ENCODE measurements at places on chromosomes 16 and 17.

DNA sequence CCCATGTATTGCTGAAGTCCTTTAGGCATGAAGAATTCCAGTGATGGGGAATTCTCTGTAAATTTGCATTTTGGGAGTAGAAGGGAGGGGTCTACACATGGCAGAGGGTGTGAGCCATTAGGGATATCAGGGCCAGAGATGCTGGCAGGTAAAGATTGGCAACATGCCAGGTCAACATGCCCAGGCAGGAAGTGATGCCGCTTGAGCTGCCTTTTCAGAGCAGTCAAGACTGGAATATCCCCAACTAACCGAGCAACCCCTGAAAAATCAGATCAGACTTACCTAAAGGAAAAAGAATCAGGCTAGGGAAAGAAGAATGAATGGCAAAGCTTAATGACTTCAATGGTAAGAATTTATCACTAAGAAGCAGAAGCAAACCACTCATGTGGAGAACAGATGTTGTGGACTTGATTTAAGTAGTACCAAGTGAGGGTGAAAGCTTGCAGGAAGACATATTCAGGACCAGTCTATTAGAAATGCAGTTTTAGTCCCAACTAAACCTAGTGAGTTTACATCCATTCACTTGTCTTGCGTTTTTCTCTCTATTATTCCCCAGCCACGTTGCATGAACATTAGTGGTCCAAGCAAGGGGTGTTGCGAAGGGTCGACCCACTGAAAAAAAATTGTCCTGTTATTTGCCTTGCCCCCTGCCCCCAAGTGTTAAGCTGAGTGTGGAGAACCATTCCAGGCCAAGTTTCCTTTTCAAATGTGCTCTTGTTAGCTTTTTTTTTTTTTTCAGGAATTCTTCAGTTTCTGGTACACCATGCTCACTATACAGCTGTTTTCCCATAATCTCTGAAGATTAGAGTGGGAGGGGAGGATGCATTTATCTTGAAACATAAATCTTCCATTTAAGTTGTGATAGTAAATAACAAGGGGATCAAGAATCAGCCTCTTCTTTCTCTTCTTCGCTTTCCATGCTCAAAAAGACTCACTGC lies 105.2 kb downstream of the ABCA8 start:
- no peak for DNase-seq

- DNase-seq, result no peak
These were observed 22.1 kb downstream of the COQ7 start for GRCh38 chr16:19089410-19089955.

GRCh38 chr16:8512941-8513624 lies 77.2 kb downstream of the TMEM114 start:
- no peak for DNase-seq

DNA sequence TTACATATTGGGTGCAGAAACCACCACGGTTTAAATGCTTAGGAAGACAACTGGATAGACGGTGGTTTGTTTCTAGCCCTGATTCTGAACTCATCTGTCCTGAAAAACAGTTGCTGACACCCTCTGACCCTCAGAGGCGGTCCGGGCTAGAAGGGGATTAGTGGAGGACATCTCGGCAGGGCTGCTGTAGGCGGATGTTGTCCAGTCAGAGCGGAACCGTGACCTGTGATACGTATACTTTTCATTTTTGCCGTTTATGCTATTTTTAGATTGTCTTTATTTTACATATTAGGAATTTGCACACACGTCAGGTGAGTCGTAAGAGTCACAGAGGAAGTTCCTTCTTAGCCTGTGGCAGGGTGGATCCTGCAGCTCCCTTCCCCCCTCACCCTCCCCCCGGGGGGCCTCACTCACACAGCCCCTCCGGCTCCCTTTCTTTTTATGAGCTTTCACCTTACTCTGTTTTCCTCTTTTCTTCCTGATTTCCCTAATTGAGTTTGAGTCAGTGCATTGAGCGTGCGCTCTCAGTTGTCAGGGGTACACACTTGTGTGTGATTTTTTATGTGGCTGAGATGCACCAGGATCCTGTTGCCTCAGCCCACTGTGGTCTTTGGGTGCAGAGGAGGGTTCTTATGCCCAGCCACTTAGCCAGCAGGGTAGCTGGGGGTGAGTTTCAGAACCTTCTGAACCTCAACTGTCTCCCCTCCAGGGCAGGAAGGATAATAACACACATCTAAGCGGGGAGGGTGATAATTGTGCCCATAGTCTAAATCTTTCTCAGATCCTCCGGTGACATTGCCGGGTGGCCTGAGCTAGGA lies 211.1 kb upstream of the CHMP6 start:
- DNase-seq, result no peak

DNA sequence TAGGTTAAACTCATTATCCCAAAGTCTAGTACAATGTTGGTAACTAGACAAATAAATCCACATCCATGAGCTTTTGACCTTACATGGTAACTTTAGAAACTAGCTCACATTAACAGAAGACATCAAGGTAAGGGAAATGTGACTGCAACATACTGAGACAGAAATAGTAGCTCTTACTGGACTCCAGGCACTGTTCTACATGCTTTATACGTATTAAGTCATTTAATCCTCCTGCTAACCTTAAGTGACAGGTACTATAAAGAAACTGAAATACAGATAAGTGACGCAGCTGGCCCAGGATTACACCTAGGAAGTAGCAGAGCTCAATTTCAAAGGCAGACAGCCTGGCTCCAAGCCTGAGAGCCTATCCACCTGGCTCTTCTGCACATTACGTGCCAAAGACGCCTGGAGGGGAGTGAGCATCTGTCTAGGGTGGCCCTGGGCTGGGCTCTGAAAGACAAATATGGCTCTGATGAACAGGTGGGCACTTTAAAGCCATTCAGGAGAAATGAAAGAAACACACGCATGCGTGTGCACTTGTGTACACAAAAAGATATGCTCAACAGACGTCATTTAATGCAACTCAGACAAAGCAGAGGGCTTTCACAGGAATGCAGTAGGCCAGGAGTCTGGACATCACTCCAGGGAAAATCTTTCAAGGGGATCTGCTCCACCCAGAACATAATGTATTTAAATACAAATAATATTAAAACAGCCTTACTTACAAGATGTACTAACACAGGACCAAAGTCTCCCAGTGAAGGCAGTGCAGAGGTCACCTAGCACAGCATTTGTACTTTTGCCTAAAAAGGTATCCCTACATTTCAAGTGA lies 4.4 kb downstream of the ZC3H7A start:
- DNase-seq, result no peak

GRCh38 chr17:82973456-82974135 lies 105.8 kb upstream of the METRNL start:
- no peak for DNase-seq

GRCh38 chr16:57962756-57963155 lies 8.2 kb downstream of the CNGB1 start:
- DNase-seq, result no peak

GRCh38 chr16:24626256-24626655 lies 86.9 kb downstream of the RBBP6 start:
- no peak for DNase-seq

- no peak for DNase-seq
These were observed 98.9 kb downstream of the SDR42E1 start for GRCh38 chr16:81912395-81912794.

GRCh38 chr16:88034770-88035169 lies 83.5 kb downstream of the BANP start:
- no peak for DNase-seq

DNA sequence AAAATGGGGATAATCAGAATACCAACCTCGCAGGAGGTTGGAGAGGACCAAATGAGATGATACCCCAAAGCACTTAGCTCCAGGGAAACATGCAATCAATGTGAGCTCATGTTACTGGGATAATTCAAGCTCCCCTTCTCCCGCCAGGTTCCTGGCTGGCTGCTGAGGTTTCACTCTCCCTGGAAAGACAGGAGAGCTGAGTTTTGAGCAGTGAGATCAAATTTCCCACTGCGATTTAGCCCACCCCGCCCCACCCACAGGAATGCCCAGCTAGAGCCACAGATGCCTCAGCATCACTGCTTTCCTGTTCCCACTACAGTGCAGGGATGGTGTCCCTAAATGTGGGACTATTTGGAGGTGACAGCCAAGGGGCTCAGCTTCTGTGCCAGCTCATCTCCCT lies 56.7 kb downstream of the ZNF423 start:
- no peak for DNase-seq

DNA sequence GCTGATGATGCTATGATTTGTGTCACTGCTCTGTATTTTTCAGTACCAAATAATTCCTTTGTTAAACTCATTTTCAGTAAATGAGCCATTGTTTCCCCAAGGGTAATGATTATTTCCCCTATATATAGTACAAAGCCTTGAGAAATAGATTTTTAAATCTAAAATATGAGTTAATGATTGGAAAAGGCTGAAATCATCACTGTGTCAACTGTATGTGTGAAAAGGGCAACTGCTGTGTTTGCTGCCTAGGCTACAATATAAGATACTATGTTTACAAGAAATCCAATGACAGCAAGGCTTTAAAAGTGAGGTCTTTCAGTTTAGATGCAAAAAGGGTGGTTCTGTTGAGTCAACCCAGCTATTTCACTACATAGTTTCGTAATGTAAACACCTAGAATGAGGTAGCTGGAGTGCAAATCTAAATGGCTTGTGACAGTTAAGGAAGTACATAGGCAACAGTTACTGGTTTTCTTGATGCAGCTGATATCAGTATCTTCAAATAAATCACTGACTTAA lies 15.3 kb downstream of the NLK start:
- no peak for DNase-seq

- no peak for DNase-seq
These were observed 73.3 kb upstream of the CNEP1R1 start for GRCh38 chr16:49951574-49952195.

DNA sequence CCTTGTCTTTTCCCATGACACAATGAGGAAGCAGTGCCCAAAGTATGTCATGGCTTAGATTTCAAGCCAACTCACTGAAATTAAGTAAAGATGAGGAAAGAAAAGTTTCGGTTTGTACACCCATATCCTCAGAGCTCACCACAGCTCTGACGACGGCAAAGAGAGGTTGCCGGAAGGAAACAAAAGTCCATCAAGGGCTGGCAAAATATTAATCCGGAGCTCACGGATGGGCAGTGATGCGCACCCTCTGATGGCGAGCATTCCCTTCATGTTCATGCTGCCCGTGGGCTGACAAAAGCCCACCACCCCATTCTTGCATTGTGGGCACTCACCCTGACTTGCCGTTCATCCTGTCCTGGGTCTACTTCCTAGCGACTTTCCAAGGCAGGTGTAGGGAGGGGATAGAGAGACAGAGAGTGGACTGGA lies 103.1 kb downstream of the SOX9 start:
- no peak for DNase-seq

GRCh38 chr17:42779936-42780850 lies at the start of gene WNK4:
TSS of gene WNK4 (plus strand) at chr17:42780610. CDS start at chr17:42780699, 89 bp downstream.
- no peak for DNase-seq

DNA sequence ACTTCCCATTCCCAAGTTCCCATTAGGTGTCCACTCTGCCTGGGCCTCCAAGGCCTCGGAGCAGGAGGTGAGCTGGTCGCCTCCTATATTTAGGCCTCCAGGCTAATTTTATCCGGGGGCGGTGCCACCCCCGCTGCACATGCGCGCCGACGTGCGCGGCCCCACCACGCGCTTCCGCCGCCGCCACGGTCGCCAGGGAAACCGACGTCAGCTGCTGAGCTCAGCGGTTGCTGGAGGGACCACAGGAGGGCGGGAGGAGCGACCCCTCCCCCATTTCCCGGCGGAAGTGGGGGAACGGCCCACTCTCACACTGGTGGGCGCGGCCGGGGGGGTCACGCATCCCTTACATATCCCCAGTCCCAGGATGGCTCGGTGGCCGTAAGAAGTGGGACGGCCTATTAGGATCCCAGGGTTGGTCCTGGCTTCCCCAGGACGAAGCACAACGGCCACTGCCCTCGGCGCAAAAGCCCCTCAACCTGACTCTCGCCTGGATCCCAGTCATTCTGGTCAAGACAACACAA lies 1.0 kb downstream of the PER1 start:
- DNase-seq, result peak; percentile 85

- DNase-seq, result no peak
These were observed 12.3 kb downstream of the GLIS2 start for GRCh38 chr16:4328046-4328781.

GRCh38 chr17:80605326-80606066 lies 60.9 kb downstream of the RPTOR start:
- DNase-seq, result no peak

GRCh38 chr16:47873434-47873833 lies 282.4 kb downstream of the ABCC12 start:
- DNase-seq, result no peak

DNA sequence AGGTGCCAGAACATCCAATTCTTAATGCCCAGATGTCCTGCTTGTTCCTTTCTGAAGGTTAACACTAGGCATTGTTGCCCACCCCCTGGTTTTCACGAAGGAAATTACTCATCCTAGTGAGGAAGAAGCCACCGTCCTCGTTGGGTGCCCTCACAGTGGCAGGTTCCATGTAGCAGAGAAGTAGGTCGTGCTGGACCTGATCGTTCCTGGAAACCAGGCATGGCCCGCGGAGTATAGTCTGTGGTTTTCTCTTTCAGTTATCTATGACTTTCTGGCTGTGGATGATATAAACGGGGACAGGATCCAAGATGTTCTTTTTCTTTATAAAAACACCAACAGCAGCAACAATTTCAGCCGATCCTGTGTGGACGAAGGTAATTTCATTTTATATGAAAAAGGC lies 16.5 kb downstream of the RGS11 start:
- DNase-seq, result no peak

- DNase-seq, result no peak
These were observed 13.0 kb upstream of the ZCCHC14 start for GRCh38 chr16:87505834-87506233.

DNA sequence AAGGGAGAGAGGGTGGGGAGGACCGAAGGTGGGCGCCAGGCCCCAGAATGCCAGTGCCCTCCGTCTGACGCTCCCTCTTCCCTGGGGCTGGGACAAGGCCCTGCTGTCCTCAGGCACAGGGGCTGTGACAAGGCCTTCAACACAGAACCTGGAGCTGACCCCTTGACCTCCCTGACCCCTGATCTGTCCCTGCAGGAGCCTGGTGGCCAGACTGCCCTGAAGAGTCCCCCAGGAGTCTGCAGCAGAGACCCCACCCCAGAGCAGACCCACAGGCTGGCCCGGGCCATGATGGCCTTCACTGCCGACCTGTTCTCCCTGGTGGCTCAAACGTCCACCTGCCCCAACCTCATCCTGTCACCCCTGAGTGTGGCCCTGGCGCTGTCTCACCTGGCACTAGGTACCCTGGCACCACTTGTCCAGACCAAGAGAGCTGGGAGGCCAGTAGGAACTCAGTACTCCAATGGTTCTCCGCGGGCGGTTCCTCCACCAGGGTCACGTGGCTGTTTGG lies 2.9 kb downstream of the SERPINF2 start:
- no peak for DNase-seq

- no peak for DNase-seq
These were observed 98.6 kb upstream of the EEF2KMT start for GRCh38 chr16:5196204-5196603.

- peak; percentile 58 for DNase-seq
These were observed 14.5 kb downstream of the GLIS2 start for GRCh38 chr16:4330277-4330874.

GRCh38 chr17:38602453-38602852 lies 3.3 kb downstream of the SRCIN1 start:
- DNase-seq, result no peak

GRCh38 chr17:78490156-78490555 lies 87.0 kb downstream of the DNAH17 start:
- no peak for DNase-seq

- DNase-seq, result peak; percentile 26
These were observed 141.0 kb upstream of the CIBAR2 start for GRCh38 chr16:85253084-85253941.

GRCh38 chr17:81630274-81630673 lies 6.6 kb downstream of the NPLOC4 start:
- no peak for DNase-seq

All from stimulated activated CD8-positive, alpha-beta memory T cell treated with anti-CD3 and anti-CD28 coated beads, Interleukin-4, amount 100 ng/mL, for 4 hours (primary cell).